Heart right ventricle (tissue), 16 donors: ENCODE measurements at places on chromosomes 5 and 9. TPM values are rescaled to one million over a fixed set of nuclear protein-coding genes. Genes with fewer than 3 reads are reported as not detected.

DNA sequence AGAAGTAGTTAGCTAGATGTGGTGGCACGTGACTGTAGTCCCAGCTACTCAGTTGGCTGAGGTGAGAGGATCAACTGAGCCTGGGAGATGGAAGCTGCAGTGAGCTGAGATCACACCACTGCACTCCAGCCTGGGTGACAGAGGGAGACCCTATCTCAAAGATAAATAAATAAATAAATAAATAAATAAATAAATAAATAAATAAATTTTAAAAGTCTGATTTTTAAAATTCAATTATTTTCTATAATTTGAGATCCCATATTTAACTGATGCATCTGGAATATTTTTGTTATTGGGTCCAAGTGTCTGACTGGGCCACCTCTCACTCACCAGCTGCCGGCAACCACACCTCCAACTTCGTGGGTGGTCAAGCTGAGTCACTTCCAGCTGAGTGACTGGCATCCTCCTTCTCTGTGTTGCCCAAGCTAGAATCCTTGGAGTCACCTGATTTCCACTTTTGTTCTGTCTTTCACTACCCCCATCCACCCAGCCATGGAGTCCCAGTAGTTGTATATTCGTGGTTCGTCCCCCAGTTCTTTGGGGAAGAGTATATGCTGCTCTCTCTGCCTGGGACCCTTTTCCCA is 70.9 kb downstream of the EGFLAM start:
- DNase-seq: no peak

- DNase-seq: no peak
These were observed 133.7 kb upstream of the PPP1R26 start for GRCh38 chr9:135345775-135346433.

DNA sequence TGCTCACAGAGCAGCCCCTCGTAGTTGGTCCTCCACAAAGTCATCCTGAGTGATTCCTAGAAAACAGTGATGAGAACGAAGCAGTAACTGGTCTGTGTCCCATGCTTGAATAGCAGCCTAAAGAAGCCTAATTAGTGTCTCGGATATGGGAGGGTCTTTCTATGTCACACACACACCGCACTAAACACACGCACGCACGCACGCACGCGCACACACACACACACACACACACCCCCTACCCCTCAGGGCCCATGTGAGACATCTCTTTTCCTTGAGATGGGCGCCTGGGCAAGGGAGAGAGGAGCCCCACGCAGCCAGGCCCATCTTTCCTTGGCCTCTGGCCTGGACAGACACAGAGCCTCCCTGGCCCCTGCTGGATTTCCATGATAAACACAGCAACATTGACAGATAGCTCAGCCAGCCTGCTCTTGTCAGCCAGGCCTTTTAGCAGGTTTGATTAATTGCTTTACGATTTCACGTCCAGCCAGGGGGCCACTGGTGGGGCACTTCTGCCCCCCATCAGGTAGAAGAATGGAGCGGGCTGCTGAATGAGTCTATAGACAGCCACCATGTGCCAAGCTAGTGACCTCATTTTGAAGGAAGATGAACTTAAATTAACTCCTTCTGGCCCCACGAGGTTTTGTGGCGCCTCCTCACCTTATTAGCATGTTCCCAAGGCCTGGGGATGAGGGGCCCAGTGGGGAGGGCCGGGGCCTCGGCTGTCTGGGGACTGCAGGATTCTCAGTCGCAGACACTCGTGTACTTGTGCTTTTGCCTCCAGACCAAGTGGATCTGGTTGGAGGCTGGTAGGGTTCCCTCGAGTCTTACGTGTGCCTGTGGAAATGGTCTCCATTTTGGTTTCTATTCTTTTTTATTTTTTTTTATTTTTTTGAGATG is 36.2 kb upstream of the PRDM12 start:
- DNase-seq: no peak

DNA sequence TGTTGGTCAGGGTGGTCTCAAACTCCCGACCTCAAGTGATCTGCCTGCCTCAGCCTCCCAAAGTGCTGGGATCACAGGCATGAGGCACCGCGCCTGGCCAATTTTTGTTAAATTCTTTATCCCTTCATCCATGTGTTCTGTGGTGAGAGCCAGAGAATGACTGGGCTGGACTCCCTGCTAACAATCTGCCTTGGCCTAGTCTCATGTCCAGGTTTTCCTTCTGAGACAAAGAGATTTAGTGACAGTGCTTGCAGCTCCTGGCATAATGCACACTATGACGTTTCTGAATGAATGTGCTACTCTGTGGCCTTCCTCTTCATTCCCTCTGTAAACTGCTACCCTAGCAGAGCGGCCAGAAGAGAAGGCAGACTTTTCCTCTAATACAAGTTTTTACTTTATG is 79.3 kb downstream of the FOXD1 start:
- DNase-seq: no peak

DNA sequence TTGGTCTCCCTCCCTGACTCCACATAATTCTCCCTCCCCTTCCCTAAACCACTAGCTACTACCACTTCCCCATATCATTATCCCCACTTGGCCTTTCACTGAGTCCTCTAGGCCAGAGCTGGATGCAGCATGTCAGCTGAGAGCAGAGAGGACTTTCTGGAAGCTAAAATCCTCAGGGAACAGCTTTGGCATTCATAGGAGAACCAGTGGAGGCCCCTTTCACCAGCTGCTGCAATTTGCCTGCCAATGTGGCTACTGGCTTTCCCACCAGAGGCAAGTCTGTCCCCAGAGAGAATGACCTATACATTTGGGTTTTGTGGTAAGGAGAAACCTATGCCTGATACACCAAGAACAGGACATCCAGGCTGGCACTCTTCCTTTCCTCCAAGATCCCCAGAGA is 14.4 kb downstream of the FAM219A start:
- no peak for DNase-seq

GRCh38 chr9:77543131-77543822 is 104.8 kb downstream of the GNA14 start:
- DNase-seq: no peak

- no peak for DNase-seq
These were observed 2.3 kb downstream of the DENND4C start for GRCh38 chr9:19232823-19233194.

- DNase-seq: no peak
These were observed 629 bp downstream of the ZBTB26 start for GRCh38 chr9:122930541-122931225.

DNA sequence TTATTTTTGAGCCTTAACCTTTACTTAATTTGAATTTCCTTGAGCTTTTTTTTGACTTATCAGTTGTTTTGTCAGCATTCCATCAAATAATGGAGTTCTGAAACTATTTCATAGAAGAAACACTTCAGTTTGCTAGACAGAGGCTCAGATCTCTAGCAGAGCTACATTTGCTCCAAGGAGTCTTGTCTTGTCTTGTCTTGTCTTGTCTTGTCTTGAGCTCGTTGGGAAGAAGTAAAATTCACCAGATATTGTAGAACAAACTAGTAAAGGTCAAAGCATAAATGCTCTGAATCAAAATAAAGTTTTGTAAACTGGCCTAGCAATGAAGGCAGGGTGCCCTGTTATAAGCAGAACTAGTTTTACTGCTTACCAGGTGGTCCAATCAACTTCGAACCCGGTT is 33.5 kb downstream of the RAB24 start:
- DNase-seq: no peak

Gene CARTPT
- polyA plus RNA-seq: not detected

Gene BRD3OS
- 6.7 TPM for polyA plus RNA-seq

Gene TEX48
- polyA plus RNA-seq: not detected

Gene KIAA1958
- polyA plus RNA-seq: 1.2 TPM
